ENCODE measurements at places on chromosomes 7 and 10. TPM values are rescaled to one million over a fixed set of nuclear protein-coding genes. Genes with fewer than 3 reads are reported as not detected.
A peak's percentile ranks its signal among the peaks of the same experiment; 100 is the strongest.

Gene ACHE
- total RNA-seq, result 1.3 TPM

Gene CALHM1
- not detected for total RNA-seq

Gene HOGA1
- 8.9 TPM for total RNA-seq

Gene ACSM6
- total RNA-seq, result 0.51 TPM

Gene WDR86
- total RNA-seq, result 1.1 TPM

Gene LRRTM3
- total RNA-seq, result 0.76 TPM

Gene BUB3
- 33.8 TPM for total RNA-seq

Gene REPIN1
- 48.1 TPM for total RNA-seq

Gene PHKG1
- total RNA-seq, result 0.16 TPM

GRCh38 chr10:99941942-99942820 lies 67.6 kb downstream of the DNMBP start:
- no peaks in the 10 kb centered on the region for H3K27me3 ChIP-seq
- DNase-seq, result no peak
- H3K36me3 ChIP-seq, result no peaks in the 10 kb centered on the region
- peaks cover 16% of the 10 kb centered on the region for H3K4me1 ChIP-seq
- H3K27ac ChIP-seq, result no peak overlapping the region
- no peak overlapping the region for H3K4me3 ChIP-seq

GRCh38 chr10:7787150-7787856 lies 490 bp downstream of the KIN start:
- H3K27me3 ChIP-seq, result no peaks in the 10 kb centered on the region
- H3K27ac ChIP-seq, result peak overlapping the region; percentile 79
- peak overlapping the region; percentile 95 for H3K4me3 ChIP-seq
- no peaks in the 10 kb centered on the region for H3K36me3 ChIP-seq

DNA sequence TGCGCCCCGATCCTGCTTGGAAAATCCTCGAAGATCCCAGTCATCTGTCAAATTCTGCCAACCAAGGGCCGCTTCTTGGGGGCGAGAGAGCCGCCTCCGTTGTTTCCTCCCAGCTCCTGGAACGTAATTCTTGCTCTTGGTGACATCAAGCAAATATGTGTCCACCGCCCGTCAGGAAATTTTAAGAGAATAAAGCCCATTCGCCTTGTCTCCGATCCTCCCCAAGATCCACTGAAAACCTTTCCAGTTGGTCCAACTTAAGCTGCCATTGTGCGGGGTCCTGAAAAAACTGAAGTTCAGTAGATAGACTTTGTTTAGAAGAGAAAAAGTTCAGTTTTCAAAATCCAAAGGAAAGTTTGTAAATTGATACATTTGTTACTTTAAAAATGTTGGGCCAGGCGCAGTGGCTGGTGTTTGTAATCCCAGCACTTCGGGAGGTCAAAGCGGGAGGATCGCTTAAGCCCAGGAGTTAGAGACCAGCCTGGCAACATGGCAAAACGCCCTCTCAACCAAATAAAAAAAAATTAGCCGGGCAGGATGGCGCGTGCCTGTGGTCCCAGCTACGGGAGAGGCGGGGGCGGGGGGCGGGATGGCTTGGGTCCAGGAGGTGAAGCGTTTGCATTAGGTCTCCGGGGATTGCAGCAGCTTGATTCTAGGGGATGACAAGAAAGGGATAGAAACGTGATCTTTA lies 1.0 kb upstream of the ZNF800 start:
- H3K4me1 ChIP-seq, result peaks cover 15% of the 10 kb centered on the region
- H3K27ac ChIP-seq, result peak overlapping the region; percentile 96
- peak; percentile 27 for DNase-seq
- H3K4me3 ChIP-seq, result peak overlapping the region; percentile 98

- H3K27ac ChIP-seq, result no peak within 1 kb of the TSS
- no peak within 1 kb of the TSS for H3K4me3 ChIP-seq
- no peaks in the 10 kb centered on the region for H3K36me3 ChIP-seq
- peak; percentile 30 for DNase-seq
- H3K4me1 ChIP-seq, result peaks cover 13% of the 10 kb centered on the region
These were observed at the start of gene PRLHR for GRCh38 chr10:118595598-118596425. Gene PRLHR (minus strand): TSS chr10:118595648. CDS start chr10:118595244, 404 bp downstream.

- no peak for DNase-seq
- no peaks in the 10 kb centered on the region for H3K36me3 ChIP-seq
- no peak overlapping the region for H3K4me3 ChIP-seq
- no peak overlapping the region for H3K27ac ChIP-seq
- no peaks in the 10 kb centered on the region for H3K27me3 ChIP-seq
These were observed 295.2 kb upstream of the MGMT start for GRCh38 chr10:129171812-129172211.

DNA sequence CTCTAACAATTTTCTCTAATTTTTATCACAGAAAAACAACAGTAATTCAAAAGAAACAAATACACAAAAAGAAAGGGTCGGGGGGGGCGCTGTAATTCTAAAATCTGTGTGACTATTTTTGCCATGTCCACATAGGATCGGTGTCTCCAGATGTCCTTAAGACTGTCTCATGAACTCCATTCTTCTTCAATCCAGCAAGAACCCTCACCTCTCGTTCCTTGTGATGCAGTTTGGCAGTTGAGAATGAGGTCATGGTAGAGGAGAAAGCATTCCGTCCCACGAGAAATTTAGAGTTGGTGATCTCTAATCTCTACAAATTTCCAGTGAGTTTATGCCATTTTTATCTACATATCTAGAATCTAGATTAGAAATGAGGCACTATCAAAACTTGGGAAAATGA lies 394.7 kb downstream of the TFEC start:
- H3K36me3 ChIP-seq, result no peaks in the 10 kb centered on the region
- H3K4me1 ChIP-seq, result no peaks in the 10 kb centered on the region
- H3K4me3 ChIP-seq, result no peak overlapping the region

DNA sequence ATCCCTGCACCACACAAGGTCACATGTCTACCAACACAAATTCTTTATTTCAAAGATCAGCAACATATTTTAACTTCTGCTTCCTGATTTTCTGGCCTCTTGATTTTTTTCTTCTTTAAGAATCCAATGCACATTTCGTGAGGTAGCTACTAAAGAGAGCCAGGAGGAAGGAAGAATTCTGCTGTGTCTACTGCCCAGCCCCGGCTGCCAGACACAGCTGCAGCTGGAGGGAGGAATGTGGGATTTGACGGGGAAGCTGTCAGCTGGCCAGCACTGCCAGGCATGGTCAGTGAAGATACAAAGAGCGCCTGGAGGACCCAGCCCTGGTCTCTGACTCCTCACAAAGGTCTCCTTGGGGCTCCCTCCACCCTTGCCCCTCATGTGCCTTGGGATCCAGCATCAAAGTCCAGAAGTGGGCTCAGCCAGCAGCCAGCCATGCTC lies 6.9 kb upstream of the AOC1 start:
- H3K4me3 ChIP-seq, result no peak overlapping the region
- H3K36me3 ChIP-seq, result no peaks in the 10 kb centered on the region
- no peaks in the 10 kb centered on the region for H3K27me3 ChIP-seq
- no peaks in the 10 kb centered on the region for H3K4me1 ChIP-seq
- H3K27ac ChIP-seq, result no peak overlapping the region
- DNase-seq, result no peak

DNA sequence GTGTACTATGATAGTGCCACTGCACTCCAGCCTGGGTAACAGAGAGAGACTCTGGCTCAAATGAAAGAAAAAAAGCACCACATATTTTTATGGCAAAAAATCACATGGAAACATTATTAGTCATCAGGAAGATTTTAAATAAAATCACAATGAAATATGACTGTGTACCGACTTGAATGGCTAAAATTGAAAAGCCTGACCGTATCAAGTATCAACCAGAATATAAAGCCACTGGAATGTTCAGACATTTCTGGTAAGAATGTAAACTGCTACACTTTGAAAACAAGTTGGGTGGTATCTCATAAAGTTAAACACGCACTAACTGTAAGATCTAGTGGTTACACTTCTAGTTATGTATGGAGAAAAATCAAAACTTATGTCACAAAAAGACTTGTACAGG lies 306.7 kb upstream of the MBL2 start:
- H3K4me3 ChIP-seq, result no peak overlapping the region
- no peaks in the 10 kb centered on the region for H3K36me3 ChIP-seq
- no peaks in the 10 kb centered on the region for H3K4me1 ChIP-seq
- DNase-seq, result no peak
- no peaks in the 10 kb centered on the region for H3K27me3 ChIP-seq
- H3K27ac ChIP-seq, result no peak overlapping the region

DNA sequence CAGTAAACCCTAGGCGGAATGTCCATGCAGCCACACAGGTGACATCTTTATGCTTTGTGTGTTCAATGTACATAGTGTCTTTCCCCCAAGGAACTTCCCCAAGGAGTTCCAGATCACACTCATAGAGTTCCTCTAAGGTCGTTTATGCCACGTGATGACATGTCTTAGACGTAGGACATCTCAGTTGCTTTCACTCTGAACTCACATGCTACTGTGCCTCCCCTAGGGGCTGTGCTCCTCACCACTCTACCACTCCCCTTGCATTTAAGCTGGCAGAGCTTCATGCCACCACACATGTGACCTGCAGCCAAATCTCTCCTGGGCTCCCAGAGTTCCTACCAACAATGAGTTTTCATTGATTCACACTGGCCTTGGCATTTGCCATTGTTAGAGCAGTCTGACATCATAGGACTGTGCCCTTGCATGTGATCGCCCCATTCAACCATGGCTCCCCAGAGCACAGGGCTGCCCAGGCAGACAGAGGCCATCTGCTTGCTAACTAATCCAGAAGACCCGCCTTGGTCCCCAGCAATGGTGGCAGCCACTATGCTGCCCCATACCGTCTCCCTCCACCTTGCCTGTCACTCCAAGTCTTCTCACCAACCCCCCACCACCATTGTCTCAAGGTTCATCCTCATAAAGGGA lies 95.3 kb upstream of the MACROH2A2 start:
- H3K36me3 ChIP-seq, result no peaks in the 10 kb centered on the region
- no peak for DNase-seq
- no peaks in the 10 kb centered on the region for H3K27me3 ChIP-seq

DNA sequence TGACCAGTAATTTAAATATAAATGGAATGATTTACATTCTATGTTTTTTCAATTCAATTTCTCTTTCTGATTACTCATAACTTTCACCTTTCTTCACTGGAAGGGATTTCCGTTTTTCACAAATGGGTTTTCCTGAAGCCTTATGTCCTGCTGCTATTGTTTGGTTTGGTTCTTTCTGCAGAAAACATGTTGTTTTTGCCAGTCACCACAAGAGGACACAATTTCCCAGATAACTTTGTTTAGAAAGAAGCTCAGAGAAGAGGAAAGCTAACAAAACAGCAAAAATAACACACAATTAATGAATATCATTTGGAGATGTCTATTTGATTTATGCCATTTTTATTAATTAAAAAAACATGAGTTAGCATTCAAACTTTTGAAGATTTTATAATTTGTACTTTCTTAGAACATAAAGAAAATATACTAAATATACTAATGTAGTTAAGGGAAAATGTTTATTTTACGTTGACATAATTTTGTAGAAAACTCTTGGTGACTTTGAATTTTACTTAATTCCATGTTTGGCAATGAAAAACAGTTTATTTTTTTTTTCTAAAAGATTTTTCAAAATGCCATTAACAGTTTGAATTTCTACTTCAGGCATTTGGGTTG lies 4.6 kb upstream of the TWIST1 start:
- H3K36me3 ChIP-seq, result no peaks in the 10 kb centered on the region
- DNase-seq, result no peak
- H3K4me3 ChIP-seq, result no peak overlapping the region
- no peaks in the 10 kb centered on the region for H3K27me3 ChIP-seq

DNA sequence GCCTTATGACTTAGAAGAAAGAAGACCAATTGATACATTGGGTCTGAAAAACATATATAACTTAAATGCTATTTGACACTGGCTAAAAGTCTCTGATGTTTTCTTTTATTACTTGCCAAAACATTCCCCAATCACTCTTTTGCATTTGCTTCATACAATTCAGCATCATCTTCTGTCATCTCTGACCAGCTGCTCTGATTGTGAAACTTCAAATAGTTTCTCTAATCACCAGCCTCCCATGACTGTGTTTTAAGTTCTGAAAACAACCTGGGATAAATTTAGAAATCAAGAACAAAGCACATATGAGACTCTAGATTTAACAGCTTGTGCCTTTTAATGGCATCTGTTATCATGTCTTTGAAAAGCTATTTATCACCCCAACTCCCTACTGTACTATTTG lies 208.4 kb upstream of the KCND2 start:
- H3K4me1 ChIP-seq, result no peaks in the 10 kb centered on the region
- no peak overlapping the region for H3K4me3 ChIP-seq
- no peaks in the 10 kb centered on the region for H3K36me3 ChIP-seq
- no peak for DNase-seq
- no peaks in the 10 kb centered on the region for H3K27me3 ChIP-seq
- no peak overlapping the region for H3K27ac ChIP-seq

GRCh38 chr10:79399223-79399831 lies 46.1 kb downstream of the ZCCHC24 start:
- H3K4me3 ChIP-seq, result no peak overlapping the region
- no peaks in the 10 kb centered on the region for H3K27me3 ChIP-seq
- H3K4me1 ChIP-seq, result no peaks in the 10 kb centered on the region

GRCh38 chr7:2719007-2719406 lies 31.0 kb downstream of the AMZ1 start:
- no peak overlapping the region for H3K27ac ChIP-seq
- no peak overlapping the region for H3K4me3 ChIP-seq
- no peaks in the 10 kb centered on the region for H3K27me3 ChIP-seq
- no peaks in the 10 kb centered on the region for H3K36me3 ChIP-seq

DNA sequence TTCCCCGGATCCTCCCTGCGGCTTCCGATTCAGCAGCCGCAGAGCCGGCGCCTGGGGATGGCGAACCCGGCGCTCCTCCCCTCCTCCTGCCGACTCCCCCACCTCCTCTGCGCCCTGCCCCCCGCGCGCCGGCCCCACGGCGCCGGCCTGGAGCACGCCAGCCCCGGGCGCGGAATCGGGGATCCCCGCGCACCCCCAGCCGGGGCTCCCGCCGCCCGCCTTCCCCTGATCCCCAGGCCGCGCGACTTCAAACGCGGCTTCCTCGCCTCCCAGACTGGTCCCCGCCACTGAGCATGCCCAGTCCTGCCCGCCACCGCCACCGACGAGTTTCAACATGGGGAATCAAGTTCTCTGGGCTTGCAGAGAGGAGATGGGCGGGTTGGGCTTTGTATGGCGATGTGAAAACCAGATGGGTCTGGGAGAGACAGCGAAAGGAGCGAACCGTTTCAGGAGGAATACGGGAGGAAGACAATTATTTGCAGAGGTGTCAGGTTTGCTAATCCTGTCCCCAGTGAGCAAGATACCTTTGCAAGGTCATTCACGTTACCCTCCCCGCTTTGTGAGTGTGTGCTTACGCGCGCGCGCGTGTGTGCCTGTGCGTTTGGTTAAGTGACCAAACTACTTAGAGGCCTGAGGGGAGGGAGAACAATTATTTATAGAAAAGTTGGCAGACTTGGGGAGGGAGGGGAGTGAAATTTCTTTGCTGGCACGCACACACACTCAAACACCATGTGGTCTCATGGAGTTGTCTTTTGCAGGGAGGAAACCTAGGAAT lies at the start of gene PANK1:
TSS of gene PANK1 (minus strand) at position 276 of the 775 bp plus-strand sequence. CDS start 351 bp downstream, outside the sequence.
- peak; percentile 87 for DNase-seq
- peaks cover 7% of the 10 kb centered on the region for H3K4me1 ChIP-seq
- no peaks in the 10 kb centered on the region for H3K27me3 ChIP-seq
- no peaks in the 10 kb centered on the region for H3K36me3 ChIP-seq
- peak within 1 kb of the TSS; percentile 94 for H3K4me3 ChIP-seq
- H3K27ac ChIP-seq, result peak within 1 kb of the TSS; percentile 86

GRCh38 chr10:124603376-124604213 lies 140.6 kb downstream of the FAM53B start:
- no peaks in the 10 kb centered on the region for H3K36me3 ChIP-seq
- no peaks in the 10 kb centered on the region for H3K4me1 ChIP-seq
- H3K4me3 ChIP-seq, result no peak overlapping the region
- no peaks in the 10 kb centered on the region for H3K27me3 ChIP-seq
- DNase-seq, result no peak
- no peak overlapping the region for H3K27ac ChIP-seq
